ENCODE measurements at places on chromosomes 4 and X.

- DNase-seq = no peak
Measured at GRCh38 chr4:26731351-26732035, 129.1 kb upstream of the STIM2 start.

- DNase-seq = no peak
Measured at GRCh38 chr4:188976644-188977115, 837.4 kb downstream of the TRIML1 start.

DNA sequence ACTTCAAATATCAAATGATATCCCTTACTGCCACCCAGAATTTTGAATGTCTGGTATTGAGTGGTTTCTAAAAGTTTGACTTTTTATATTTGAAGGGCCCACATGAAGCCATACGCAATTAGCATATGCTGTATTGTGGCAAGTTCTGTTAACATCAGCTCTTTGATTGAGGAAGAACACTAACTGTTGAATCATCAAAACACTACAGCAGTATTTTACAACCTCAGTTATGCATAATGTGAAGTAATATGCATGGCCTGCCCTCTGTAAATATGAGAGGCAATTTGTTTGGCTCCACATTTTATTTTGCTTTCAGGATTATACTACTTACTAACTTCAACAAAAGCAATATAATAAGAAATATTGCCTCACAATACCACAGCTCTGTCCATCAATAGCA, 62.2 kb upstream of the DMD start:
- no peak for DNase-seq

DNA sequence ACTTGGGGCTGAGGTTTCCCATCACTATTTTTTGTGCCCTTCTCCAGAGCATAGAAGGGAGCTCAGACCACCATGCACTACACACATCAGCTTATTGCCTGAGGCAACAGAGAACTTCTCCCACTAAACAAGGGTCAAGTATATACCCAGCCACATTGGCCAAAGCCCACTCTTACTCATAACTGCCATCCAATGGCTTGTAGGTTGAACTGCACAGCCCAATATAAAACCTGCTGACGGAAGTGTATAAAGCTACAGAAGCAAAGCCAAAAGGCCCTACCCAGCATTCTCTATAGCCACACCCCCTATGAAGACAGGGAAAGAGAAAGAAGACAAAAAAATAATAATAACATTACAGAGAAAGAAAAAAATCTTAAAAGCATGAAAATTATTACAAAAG, 139.7 kb downstream of the LRBA start:
- DNase-seq = no peak

DNA sequence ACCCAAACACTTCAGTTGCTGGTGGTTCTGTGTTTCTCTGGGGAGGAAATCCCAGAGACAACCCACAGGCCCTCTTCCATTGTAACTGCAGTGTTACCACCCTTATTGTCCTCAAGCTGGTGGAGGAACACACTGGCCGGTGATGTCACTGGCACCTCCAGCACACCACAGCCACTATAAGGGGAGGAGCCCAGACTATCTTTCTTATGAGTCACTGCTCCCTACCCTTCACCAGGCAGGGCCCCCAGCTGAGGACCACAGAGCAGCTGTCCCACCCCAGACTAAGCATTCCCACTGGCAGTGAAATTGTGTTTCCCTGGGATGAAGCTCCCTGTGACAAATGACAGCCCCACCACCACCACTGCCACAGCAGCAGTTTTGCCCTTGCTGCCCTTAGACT, 171.8 kb upstream of the FGF16 start:
- no peak for DNase-seq

- DNase-seq = no peak
Measured at GRCh38 chr4:61194571-61194970, 5.6 kb upstream of the ADGRL3 start.

GRCh38 chr4:188930822-188931221, 791.6 kb downstream of the TRIML1 start:
- peak; percentile 69 for DNase-seq

GRCh38 chrX:47623540-47624027, 3.9 kb upstream of the SYN1 start:
- peak; percentile 73 for DNase-seq

DNA sequence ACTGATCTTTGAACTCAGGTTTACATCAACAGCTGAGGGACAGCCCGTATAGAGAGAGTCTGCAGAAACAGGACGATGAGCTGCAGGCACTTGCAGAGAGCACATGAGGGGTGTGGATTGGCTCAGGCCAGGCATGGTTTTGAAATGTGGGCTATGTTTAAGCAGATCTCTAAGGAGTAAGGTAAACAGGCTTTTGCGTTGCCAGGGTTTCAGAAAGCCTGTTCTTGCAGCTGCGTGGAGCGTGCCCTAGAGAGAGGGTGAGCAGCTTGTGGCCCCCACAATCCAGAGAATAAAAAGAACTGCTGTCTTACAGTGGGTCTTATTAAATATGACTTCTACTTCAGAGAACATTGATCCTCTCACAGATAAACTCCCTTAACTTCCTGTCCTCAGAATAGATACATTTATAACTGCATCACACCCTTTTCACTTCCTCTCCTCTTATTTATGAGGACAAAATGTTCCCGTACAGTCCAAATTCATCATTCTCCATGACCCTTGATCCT, 64.1 kb downstream of the TMA16 start:
- DNase-seq = no peak
